Prostate gland (tissue), 2 donors: ENCODE measurements at places on chromosomes 1 and 21. TPM values are rescaled to one million over a fixed set of nuclear protein-coding genes. Genes with fewer than 3 reads are reported as not detected.

OPRD1 gene
- 0.09 TPM for total RNA-seq

TMEM81 gene
- 0.73 TPM for total RNA-seq

NMNAT2 gene
- 41.0 TPM for total RNA-seq

TFAP2E gene
- 2.2 TPM for total RNA-seq

ERICH3 gene
- 3.3 TPM for total RNA-seq

RPTN gene
- total RNA-seq: not detected

ESPN gene
- total RNA-seq: 19.7 TPM

IL20 gene
- not detected for total RNA-seq

CYP4A11 gene
- total RNA-seq: not detected

LINGO4 gene
- total RNA-seq: 2.3 TPM

ADGRB2 gene
- 10.2 TPM for total RNA-seq

RSPH1 gene
- 2.6 TPM for total RNA-seq

ASAP3 gene
- 76.5 TPM for total RNA-seq

C1orf167 gene
- not detected for total RNA-seq

WNT2B gene
- 3.2 TPM for total RNA-seq

PLA2G2D gene
- total RNA-seq: not detected

PFDN2 gene
- 36.0 TPM for total RNA-seq

C1orf122 gene
- total RNA-seq: 141 TPM

B4GALT2 gene
- total RNA-seq: 34.8 TPM

CD1C gene
- total RNA-seq: 0.80 TPM

WDR4 gene
- total RNA-seq: 7.0 TPM

TCEANC2 gene
- total RNA-seq: 2.5 TPM

SPATA21 gene
- total RNA-seq: not detected

HAO2 gene
- total RNA-seq: not detected

LORICRIN gene
- total RNA-seq: 0.45 TPM

VANGL1 gene
- 16.2 TPM for total RNA-seq

LCE2A gene
- not detected for total RNA-seq

CELF3 gene
- not detected for total RNA-seq

TRPM2 gene
- total RNA-seq: 1.6 TPM

SLC2A5 gene
- total RNA-seq: 55.0 TPM

ADAMTS4 gene
- total RNA-seq: 0.55 TPM

BTBD8 gene
- total RNA-seq: 6.3 TPM

MAB21L3 gene
- total RNA-seq: 4.7 TPM

RGS13 gene
- total RNA-seq: not detected

ZNF593OS gene
- total RNA-seq: not detected

RIMKLA gene
- 1.4 TPM for total RNA-seq

PROK1 gene
- total RNA-seq: 10.7 TPM

IFFO2 gene
- 13.6 TPM for total RNA-seq

ATG4C gene
- total RNA-seq: 11.8 TPM

NKAIN1 gene
- total RNA-seq: 0.73 TPM

CAMK2N1 gene
- total RNA-seq: 17.4 TPM

FH gene
- total RNA-seq: 45.4 TPM

GREM2 gene
- 1.6 TPM for total RNA-seq

PERM1 gene
- total RNA-seq: 3.9 TPM

AMY1A gene
- total RNA-seq: 1.9 TPM

THEM5 gene
- total RNA-seq: not detected

SDC3 gene
- 39.6 TPM for total RNA-seq

IFNAR1 gene
- 29.8 TPM for total RNA-seq
